Activated CD8-positive, alpha-beta T cell treated with anti-CD3 and anti-CD28 coated beads, Interleukin-2, amount 10 ng/mL, durations not matched to agents 7 days and 5 days (primary cell): ENCODE measurements at places on chromosomes 16 and 17.

DNA sequence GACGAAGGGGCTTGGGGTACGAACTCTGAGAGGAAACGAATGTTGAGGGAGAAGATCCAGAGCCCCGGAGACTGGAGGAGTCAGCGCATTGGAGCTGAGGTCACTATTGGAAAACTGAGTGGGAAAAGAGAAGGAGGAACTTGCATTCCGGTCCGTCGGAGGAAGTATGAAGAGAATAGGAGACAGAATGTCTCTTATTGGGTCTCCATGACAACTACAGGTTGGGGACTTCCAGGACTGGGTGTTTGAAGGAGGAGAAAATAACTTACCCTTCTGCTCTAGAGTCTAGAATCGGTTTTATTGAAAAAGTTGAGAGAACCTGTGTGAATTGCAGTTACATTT lies 537 bp downstream of the GOSR1 start:
- DNase-seq, result no peak

DNA sequence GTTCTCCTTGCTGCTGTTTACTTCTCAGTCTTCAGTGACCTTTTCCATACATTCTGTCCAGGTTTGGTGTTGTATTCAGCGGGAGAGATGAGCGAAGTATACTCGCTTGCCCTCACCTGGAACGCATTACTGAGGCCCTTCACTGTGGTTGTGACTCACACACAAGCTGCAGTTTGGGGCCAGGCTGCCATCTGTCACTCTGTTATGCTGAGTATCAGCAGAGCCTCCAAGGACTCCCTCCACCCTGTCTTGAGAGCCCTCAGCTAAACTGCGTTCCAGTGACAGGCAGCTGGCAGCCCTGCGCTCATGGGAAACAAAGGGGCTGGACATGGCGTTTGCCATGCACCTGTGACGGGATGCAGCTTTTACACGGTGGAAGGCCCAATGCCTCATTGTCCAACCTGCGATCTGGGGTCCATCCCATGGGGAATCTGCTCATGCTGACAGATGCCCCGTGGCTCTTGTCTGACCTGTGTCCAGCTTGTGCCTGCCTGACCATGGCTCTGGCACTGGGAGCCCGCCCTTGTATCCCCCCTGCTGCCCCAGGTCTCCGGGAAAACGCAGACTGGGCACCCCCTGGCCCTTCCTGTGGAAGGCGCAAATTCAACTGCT lies 6.5 kb upstream of the ZNF778 start:
- DNase-seq, result no peak

DNA sequence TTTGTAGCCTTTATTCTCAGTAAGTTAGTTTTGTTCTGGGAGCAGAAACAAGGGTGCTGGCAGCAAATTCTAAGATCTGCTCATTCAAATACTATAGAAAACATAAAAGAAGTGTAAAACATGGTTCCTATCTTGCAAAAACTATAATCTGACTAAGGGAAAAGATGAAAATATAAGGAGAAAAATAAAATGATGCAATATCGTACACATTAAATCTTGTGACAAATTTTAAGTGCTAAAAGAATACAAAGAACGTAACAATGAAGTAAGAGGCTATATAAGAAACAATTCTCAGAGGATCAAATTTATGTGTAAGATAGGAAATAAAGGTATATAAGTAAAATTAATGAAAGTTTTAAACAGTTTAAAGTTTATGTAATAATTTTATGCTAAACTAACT lies 224.6 kb downstream of the CEP112 start:
- DNase-seq, result no peak

- DNase-seq, result no peak
Measured at GRCh38 chr17:53462393-53462811, 360.3 kb upstream of the KIF2B start.

DNA sequence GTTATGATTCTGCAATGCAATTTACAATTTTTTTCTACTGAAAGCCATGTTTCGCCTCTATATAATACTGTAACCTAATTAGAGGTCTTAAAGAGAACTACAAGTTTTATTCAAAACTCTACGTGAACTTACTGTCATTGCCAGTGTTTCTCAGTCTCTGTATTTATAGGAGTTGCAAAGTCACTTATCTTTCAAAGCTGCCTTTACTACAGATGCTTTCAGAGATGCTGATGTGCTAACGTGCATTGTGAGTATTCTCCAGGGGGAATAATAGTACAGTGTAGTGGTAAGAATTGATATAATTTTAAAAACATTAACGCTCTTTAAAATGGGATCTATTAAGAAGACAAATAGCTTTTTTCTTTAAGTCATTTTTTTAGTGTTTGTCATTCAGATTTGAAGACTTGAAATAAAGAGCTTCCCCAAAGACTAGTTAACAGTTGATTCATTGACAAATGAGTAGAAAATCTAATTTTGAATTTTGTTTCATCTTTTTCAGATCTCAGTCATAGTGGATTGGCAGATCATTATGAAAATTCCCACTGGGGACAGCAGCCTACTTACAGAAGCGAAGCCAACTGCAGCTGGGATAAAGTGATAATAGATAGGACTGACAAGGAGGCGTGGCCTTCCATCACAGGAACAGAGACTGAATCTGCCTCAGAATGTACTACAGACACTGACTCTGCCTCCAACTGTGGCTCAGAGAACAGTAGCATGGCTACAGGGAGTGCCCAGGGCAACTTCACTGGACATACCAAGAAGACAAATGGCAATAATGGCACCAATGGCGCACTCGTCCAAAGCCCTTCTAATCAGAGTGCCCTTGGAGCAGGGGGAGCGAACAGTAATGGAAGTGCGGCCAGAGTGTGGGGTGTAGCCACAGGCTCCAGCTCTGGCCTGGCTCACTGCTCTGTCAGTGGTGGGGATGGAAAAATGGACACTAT lies 79.9 kb downstream of the TMC6 start:
- DNase-seq, result no peak

DNA sequence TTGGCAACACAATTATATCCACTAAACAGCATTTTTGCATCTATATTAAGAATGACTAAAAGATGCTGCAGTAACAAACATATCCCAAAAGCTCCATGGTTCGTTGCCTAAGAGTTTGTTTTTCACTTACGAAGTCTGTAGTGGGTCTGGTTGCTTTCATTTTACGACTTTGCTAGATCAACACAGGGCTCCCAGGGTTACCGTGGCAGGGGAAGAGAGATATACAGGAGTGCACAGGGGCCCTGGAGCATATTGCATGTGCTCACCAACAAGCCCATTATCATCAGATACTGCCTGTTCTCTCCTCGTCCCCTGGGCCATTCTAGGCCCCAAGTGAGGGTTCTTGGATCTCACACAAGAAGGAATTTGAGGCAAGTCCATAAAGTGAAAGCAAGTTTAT lies 3.1 kb upstream of the MMP2 start:
- no peak for DNase-seq

DNA sequence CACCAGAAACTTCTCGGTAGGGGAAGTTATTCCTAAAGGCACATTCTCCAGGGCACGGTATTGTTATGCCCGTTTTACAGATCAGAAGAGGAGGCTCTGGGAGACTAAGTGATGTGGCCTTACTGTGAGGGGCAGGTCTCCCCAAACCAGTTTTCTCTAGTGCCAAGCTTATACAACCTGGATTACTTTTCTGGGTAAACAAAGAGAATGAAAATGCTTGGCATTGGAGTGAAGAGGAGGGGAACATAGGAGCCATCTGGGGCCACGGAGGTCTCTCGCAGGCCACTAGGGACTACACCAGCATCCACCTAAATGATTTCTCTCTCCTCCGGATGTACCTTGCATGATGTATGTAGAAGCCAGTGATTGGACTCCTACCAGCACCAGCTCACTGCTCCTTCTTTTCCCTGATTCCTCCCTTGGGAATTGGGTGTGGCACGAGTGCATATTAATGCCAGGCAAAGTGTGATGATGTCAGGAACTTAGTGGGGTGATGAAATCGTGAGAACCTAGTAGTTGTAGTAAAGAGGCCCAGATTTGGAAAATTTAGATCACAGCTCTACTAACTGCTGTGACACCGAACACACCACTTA lies 674 bp downstream of the TOM1L1 start:
- DNase-seq, result no peak

GRCh38 chr16:50696126-50696525 lies 2.7 kb downstream of the NOD2 start:
- DNase-seq, result no peak

DNA sequence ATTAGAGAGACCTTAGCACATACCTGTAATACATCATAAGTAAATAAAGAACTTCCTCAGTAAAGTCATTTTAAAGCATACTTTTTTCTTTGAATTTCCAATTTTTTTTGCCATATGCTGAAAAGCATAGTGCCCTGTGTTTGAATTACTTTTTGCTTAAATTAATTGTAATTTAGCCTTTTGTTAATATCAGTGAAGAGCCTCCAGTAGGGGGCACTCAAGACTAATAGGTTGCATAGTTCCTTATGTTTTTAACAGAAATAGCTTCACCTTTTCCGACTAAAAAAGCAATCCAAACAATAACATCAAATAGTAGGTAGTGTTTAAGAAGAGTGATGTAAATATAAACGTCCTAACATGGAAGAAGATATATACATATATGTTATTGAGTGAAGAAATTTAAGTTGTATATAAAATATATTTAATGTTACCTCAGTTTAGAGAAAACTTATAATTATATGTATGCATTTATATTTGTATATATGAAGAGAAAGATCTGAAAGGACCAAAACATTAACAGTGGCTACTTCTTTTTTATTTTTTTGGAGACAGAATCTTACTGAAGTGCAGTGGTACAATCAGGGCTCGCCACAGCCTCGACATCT lies 18.6 kb downstream of the RAD51C start:
- DNase-seq, result peak; percentile 57
